Renal cortex interstitium (tissue), 15 donors: ENCODE measurements at places on chromosomes 3 and 15.
A peak's percentile ranks its signal among the peaks of the same experiment; 100 is the strongest.

DNA sequence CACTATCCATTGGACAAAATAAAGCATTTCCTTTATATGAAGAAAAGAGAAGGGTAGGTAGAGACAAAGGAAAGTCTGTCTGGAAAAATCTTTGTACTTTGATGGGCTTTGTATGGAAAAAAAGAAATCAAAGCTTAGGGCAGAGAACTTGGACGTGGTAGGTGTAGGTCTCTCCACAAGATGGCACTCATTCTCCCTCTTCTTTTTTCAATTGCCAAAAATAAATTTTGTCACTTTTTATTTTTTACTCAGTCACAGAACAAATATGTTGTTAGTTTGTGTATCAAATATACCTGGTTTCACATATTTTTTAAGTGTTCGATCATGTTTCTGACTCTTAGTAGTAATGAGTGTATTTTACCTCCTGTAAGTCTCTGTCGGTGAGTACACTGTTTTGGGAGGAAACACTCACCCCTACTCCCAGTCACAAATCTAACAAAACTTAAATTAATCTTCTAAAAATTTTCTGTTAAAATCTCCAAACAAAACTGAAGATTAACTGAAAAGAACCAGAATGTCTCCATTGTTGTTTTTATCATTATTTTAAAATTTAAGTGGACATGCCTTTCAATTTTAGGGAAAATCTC lies 415.8 kb upstream of the GOLIM4 start:
- no peak for DNase-seq

GRCh38 chr15:96312641-96313335 lies 17.7 kb upstream of the NR2F2 start:
- no peak for DNase-seq

DNA sequence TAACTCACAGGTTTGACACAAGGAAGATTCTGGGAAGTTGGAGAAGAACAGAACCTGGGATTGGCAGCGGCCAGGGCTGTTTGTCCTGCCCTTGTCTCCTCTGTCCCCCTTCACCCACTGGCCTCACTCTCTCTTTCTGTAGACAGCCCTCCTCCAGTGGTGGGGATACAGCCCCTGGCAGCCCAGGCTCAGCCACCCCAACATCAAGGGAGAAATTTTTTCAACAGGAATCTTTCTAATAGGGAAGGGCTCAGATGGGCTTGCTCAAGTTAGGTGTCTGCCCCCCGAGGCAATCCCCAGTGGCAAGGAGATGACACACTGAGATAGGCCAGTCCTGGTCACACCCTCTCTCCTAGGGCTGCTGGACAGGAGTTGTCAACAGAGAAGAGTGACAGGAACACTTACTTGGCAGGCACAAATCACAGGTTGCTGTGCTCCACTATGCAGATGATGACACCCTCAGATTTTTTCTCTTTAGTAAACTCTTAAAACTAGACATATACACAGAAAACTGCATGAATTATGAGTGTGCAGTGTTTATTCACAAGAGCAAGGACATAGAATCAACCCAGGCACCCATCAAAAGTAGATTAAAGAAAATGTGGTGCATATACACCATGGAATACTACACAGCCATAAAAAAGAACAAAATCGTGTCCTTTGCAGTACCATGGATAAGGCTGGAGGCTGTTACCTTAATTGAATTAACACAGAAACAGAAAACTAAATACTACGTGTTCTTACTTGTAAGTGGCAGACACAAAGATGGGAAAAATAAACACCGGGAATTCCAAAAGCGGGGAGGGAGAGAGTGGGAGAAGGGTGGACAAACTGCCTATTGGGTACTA lies 36.3 kb downstream of the PLA2G4D start:
- DNase-seq = no peak

DNA sequence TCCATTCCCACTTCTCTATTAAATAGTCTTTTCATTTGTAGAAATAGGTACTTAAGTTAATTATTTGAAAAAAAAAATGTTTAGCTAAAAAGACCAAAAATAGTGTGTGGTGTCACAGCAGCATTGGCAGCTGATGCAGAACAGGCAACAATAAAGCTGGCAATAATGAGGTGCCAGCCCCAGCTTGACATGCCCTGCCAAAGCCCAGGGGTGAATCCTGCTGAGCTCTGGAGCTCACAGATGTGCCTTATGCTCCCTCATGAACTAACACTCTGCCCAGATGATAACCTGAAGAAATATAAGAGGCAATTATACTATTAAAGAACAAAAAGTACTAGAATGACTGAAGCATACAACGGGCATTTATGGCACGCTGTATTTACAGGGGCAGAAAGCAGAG lies 63.8 kb downstream of the IGSF11 start:
- DNase-seq = no peak

GRCh38 chr3:32848215-32848614 lies 30.4 kb downstream of the TRIM71 start:
- DNase-seq = no peak

DNA sequence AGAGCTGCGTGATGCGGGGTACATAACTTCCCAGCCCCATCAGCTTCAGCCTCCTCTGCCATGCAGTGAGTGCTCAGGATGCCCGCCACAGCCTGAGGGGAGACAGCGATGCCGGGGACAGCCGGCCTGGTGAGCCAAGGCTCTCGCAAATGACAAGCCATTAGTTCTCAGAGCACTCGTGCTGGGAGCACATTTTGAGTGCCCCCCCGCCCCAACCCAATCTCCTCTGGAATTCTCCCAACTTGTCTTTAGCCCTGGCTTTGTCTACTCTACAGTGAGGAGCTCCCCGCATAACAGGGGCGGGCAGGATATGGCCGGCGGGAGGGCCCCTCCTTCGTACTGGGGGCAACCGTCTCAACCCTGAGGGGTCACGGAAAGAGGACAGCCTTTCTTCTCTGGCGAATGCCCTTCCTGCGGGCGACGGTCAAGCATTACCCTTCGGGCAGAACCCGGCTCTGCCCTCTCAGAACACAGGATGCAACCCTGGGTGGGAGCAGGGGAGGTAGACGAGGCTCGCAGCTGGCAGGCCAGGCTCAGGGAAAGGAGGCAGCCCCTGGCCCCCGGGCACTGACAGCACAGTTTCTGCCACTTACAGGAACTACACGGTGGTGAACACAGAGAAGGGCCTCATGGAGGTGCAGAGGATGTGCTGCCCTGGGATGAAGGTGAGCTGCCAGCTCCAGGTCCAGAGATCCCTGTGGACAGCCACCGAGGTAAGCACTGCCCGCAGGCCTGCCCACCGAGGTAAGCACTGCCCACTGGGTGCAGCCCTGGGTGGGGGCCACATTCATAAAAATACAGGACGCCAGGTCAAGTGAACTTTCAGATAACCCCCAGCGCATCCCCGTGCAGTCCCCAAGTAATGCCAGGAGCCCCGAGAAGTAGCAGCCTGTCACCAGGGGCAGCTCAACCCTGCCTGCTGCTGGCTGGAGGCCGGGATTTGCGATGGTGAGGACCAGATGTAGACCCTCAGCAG lies 141.7 kb downstream of the LRRK1 start:
- no peak for DNase-seq

- no peak for DNase-seq
These were observed 3.3 kb downstream of the CRYGS start for GRCh38 chr3:186540835-186541226.

DNA sequence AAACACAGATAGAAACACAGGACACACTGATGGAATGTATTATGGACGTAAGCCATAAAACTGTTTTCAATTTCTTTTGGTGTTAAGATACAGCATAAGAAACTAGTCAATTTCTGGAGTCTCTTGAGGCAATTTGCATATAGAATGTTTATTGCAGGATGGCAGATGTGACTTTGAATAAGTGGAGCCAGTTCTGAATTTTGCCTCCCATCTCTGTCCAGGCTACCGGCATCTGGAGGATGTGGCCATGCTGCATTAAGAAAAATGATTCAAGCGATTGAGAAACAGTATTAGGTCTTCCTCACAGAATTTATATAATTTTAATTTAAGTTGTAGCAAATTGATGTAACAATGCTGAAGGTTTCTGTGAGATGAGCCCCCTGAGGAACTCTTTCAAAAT lies 81.5 kb downstream of the CHST2 start:
- no peak for DNase-seq

GRCh38 chr3:66297900-66298299 lies 77.1 kb downstream of the SLC25A26 start:
- no peak for DNase-seq

- no peak for DNase-seq
These were observed 174.2 kb upstream of the SLC2A2 start for GRCh38 chr3:171200750-171201088.

DNA sequence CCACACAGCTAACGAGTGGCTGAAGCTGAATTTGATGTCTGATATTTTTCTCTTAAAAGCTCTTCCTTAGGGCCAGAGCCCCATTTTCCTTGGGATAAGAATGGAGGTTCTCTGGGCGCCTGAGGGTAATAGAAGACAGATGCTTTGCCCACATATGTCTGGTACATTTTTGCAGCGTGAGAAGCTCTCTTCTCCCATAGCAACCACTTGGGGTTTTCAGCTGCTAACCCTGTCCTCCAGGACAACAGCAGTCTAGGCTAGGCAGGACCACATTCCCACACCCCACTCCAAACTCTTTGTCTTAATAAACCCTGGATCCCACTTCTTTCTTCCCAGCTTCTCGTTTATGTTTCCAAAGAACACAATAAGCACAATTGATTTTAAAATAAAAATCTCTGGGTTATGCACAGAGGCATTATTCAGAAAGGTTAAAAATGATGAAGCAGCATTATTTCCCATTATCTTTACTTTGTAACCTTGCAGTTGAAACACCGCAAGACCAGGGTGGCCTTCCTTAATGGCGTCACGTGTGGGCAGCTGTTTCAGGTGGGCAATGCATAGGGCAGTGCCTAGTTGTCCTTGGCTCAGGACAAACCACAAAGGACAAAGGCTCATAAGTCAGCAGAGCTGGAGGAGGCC lies 56.5 kb upstream of the NTRK3 start:
- no peak for DNase-seq

DNA sequence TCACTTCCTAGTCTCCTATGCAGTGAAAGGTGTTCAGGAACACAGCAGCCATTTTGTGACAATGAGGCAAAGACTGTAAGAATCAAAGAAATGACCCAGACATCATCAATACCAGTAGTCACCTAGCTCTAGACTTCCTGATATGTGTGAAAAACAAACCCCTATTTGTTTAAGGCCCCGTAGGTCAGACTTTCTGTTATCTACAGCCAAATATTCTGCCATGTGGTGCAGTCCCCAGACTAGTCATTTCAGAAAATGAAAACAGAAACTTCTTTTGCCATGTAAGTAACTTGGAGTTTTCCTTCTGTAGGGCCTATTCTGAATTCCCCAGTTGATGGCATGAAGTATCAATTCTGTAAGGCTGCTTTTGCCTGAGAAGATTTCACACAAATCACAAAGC lies 181.7 kb upstream of the SNTN start:
- no peak for DNase-seq

DNA sequence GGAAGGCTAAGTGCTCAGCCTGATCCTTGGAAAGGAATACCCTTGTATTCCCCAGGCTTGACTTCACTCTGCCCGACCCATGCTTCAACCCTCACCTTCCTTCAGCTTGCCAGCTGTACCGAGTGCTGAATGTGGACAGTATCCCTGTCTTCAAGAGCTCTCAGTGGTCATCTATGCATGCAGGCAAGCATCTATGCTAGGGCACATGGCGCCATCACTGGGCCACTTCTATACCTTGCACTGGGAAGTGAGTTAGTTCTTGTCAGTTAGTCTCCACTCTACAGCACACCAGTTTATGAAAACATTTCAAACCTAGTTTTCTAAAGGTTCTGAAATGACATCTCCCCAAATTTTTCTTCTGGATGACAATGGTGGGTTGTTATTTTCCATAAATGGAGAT lies 82.0 kb upstream of the MYRIP start:
- no peak for DNase-seq

GRCh38 chr3:13093687-13094086 lies 20.5 kb upstream of the IQSEC1 start:
- no peak for DNase-seq

- no peak for DNase-seq
These were observed 8.3 kb downstream of the TADA3 start for GRCh38 chr3:9783954-9784353.

DNA sequence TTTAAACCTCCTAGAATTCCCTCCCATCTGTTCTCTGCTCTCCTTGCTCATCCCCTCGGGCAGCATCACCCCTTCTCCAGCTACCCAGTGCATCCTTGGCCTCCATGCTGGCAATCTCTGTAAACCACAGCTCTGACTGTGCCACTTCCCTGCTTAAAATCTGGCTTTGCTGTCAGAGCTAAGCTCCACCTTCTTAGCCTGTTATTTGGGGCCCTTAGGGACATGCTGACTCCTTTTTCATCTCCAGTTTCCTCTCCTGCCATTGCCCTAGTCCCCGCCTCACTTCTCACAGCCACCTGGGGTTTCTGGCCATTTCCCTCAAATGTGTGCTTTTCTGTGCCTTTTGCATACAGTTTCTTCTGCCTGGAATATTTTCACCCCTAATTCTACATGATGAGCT lies 5.7 kb downstream of the SLC6A20 start:
- DNase-seq = no peak

GRCh38 chr3:102532901-102533300 lies 98.1 kb downstream of the ZPLD1 start:
- no peak for DNase-seq

DNA sequence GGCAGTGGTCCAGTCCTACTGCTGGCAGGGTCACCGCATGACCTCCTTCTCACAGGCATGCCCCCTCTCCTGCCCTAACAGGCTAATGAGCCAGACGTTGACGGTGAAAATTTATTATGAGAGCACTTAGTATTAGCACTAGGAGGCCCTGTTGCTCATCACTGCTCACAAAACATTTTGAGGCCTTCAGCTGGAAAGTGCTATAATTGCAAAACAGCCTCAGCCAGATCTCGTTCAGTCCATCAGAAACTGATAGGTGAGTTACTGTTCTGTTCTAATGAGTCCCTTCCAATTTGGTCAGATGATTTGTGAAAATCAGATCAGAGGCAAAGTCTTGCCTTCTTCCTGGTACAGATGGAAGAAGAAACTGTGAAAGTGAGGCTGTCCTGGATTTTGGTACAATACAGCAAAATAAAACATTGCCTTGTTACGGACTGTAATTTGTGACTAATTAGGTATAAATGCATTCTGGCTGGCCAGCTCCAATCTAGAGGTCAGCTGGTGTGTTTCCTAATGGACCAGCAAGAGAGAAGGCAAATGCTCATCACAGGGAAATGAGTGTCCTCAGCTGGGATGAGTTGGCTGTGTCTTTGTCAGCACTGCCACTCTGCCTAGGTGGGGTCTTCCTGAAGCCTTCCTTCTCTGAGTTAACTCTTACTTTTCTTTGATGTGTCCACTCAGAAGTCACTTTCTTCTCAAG lies 316.8 kb downstream of the CHST2 start:
- DNase-seq = no peak

GRCh38 chr3:106371221-106371970 lies 502.6 kb upstream of the CBLB start:
- no peak for DNase-seq

- DNase-seq = peak; percentile 33
These were observed 4.0 kb downstream of the GCSAM start for GRCh38 chr3:112128843-112129727.

GRCh38 chr3:195286115-195286872 lies 15.3 kb upstream of the XXYLT1 start:
- no peak for DNase-seq

- DNase-seq = no peak
These were observed 951.6 kb downstream of the TUSC7 start for GRCh38 chr3:117660941-117661817.

- DNase-seq = no peak
These were observed 651.5 kb upstream of the ADAMTS9 start for GRCh38 chr3:65339192-65339740.

- peak; percentile 18 for DNase-seq
These were observed 88.4 kb upstream of the PLSCR4 start for GRCh38 chr3:146339349-146339748.
